Activated CD4-positive, CD25-positive, alpha-beta regulatory T cell (primary cell): ENCODE measurements at places on chromosomes 7 and 10.

GRCh38 chr7:106737202-106737562 lies 76.2 kb upstream of the CCDC71L start:
- DNase-seq = no peak

DNA sequence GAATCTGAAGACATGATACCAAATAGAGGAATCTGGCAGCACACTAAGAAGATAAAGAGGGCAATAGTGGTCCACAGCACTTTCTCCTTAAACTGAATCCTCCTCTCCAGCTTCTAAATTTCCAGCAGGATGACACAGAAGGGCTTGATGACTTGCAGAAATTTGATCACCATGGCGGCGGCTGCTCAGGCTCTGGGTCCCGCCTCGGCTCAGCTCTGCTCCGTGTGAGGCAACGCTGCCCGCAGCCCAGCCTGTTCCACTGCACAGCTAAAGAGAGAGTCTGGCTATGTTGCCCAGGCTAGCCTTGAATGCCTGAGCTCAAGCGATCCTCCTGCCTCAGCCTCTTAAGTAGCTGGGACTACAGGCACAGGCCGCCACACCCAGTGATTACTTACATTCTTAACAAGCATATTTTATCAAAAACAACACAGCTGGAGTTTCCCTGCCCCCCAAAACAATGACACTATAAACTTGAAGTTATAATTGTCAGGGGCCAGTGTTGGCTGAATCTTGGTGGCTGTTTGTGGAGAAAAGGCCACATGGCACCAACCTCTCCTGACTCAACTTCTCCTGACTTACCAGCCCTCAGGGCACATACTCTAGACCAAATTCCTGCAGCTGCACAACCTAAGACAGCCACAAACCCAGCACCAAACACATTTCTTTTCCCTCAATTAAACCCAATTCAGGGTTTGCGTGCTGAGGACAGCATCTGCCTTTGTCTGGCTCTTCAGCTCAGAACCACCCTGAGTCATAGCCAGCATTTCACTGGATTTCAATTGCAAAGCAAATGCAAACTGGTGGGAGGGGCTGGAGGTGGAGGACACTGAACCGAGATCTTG lies 11.6 kb upstream of the TNPO3 start:
- no peak for DNase-seq

DNA sequence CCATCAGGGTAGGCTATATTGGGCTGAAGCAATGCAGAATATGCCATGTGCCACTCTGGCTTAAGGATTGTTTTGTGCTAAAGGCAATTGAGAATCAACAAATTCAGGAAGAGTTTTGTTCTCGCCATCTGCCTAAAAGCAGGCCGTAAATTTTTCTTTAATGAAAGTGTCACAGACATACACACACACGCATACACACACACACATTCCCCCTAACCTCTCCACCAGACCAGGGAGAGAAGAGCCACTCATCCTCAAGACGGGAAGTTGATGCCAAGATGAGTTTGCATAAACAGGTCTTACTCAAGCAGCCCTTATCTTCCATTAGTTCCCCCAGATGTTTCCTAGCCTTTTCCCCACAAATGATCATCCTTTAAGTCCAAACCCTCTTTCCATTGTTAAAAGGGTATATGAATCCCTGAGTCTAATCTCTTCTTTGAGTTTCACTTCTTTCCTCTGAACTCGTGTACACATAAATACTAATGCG lies 59.6 kb upstream of the TRIM24 start:
- no peak for DNase-seq

GRCh38 chr7:118033273-118033672 lies 150.7 kb upstream of the LSM8 start:
- DNase-seq = no peak

DNA sequence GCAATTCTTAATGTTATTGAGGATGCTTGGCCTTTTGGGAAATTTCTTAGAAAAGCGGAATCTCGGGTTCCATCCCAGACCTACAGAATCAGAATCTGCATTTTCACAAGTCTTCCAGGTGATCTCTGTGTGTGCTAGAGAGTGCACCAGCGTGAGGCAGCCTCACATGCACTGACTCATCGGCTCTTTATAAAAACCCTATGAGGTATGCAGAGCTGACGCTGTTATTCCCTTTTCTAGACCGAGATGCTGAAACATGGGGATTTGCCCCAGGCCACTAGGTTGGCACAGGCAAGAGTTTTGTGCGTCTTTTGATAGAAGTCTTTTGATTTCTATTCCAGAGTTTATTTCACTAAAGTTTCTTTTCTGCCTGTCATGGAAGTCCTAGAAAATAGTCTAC lies 61.2 kb downstream of the CDCA7L start:
- no peak for DNase-seq

- DNase-seq = no peak
These were observed 63.7 kb upstream of the LRRC17 start for GRCh38 chr7:102849079-102849478.
